RWPE2 (cell line): ENCODE measurements at places on chromosomes 7 and 10.

GRCh38 chr10:876438-876837 lies 55.1 kb downstream of the LARP4B start:
- DNase-seq, result no peak

GRCh38 chr7:87505557-87506245 lies 30.2 kb upstream of the ABCB4 start:
- DNase-seq, result no peak

- no peak for DNase-seq
Measured at GRCh38 chr7:84055904-84056605, 138.5 kb downstream of the SEMA3A start.

GRCh38 chr10:127774766-127775559 lies 38.0 kb downstream of the FOXI2 start:
- DNase-seq, result no peak

- no peak for DNase-seq
Measured at GRCh38 chr10:75486591-75486990, 55.2 kb downstream of the LRMDA start.

GRCh38 chr7:133481676-133482075 lies 228.8 kb downstream of the EXOC4 start:
- DNase-seq, result no peak

GRCh38 chr7:49583440-49583839 lies 190.0 kb upstream of the VWC2 start:
- no peak for DNase-seq
